ENCODE measurements at places on chromosomes 12 and 14.

DNA sequence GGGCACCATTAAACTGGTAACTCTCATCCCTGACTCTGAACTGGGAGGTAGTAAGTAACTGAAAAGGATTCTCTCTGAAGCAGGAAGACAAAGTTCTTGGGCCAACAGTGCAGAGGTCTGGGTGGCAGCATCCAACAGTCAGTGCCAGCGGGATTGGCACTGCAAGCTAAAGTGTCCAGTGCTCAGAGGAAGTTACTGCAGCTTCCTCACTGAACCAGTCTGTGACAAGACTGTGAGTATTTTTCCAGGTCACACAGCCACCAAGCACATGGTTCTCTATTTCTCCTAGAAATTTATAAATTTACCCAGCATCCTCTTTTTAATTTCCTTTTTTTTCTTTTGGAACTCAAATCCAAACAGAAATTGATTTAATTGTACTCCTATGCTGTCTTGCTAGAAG, 81.6 kb upstream of the FAR2 start:
- no peak for DNase-seq

DNA sequence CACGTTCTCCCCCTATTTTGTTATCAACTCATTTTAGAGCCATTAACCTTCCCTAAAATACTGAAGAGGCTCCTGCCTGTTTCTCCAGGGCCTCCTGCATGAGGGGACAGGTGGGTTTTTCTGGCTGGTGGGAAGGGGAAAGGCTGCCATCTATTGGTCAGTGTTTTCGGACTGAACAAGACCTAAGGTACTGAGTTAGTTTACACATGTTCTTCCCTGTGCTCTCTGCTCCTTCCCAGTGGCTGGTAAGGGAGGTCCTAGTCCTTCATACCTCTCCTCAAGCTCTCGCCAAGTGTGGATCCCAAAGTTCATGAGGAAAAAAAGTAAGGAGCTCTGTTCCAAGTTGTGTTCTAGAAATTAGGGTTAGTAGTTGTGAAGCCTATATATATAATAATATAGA, 357.5 kb downstream of the FSCB start:
- no peak for DNase-seq

DNA sequence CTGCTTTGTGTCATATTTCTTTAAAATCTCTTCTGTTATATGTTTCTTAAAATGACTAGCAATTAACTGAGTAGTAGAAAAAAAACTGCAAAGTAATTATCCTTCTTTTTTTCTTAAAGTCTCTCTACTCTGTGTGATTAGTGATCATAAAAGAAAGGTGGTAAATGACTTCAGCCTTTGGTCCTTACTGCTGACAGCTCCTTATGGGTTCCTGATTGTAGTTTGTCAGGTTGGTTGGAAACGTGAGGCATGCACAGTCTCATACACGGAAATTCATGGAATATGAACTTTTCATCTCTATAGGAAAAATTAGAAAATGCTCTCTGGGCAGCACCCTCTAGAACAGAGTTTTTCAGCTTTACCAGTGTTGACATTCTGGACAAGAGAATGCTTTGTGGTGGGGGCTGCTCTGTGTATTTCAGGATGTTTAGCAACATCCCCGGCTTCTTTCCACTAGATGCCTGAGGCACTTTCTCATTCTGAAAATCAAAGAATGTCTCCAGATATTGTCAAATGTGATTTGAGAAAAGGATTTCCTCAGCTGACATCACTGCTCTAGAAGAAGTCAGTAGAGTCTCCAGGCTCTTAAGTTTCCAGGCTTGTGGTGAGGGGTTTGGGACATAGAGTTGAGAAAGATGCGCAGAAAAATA, 121.0 kb downstream of the PIK3C2G start:
- no peak for DNase-seq

- no peak for DNase-seq
These were observed 30.9 kb downstream of the TBC1D15 start for GRCh38 chr12:71870416-71870815.

DNA sequence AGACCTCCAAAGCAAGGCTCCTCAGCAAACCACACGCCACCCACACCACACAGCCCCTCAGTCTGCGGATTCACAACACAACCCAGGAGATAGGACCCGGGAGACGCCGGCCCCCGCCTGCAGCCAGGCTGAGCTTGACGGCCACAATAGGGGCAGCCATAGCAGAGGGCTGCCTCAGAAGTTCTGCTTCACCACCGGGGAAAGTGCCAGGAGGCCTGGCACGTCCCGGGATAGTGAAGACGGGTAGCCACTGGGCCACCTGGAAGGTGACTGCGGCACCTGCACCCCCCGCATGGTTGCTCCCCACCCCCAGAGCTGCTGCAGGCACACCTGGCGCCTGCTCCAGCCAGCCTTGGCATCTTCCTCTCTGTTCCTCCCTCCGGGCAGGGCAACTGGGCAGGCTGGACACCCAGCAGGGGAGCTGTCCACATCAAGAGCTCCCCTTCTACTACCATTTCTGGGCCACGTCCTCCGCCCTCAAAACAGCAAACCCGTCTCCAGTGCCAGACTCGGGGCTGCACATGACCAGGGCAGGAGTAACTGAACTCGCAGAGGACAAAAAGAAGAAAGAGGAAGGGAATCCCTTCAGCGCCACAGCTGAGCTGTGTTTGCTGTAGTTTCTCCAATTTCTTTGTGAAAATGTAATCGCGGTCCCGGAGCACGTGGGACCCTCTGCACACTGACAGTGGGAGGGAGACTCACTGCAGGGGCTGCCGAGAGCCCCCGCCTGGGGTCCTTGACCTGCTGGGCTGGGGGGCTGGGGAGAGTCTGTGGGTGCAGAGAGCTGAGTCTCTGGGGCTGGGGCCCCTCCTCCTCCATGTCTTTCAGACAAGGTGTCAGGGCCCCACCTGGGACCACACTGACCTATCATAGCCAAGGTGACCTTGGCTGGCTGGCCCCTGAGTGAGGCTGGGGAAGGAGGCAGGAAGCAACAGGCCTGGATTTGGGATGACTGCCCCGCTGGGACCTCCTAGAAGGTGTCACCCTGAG, 74.2 kb upstream of the C14orf180 start:
- DNase-seq: no peak

DNA sequence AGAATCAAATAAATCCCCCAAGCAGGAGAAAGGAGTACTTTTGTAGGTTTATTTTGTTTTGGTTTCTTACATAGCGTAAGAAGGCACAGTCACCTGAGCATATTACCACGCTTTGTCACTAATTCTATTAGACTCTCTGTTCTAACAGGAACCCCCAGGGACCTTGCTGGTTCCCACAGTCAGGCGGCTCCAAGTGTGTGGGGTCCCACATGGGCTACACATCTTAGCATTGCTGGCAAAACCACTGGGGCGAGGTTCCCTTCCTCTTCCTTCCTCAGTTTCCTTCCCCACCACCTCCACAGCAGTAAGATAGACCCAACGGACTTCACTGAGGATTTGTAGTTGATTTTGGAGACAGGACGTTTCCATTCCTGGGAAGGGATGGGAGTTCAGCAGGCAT, 49.1 kb downstream of the TMEM132C start:
- DNase-seq: no peak

DNA sequence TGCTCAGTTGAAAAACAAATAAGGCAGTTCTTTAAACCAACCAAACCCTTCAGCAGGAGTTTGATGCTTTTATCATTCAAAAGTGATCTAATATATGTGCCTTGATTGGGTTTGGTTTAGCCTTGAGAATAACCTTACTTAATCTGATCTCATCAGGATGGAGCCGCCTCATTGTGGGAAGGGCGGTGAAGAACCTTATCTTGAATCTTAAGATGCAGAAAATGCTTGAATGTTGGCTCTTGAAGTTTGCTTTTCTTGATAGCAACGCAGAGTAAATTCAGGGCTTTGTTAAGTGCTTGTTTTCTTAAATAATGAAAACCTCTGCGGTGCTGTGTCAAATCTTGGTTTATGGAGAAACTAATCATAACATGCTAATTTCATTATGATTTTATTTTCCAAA, 138.2 kb downstream of the MON2 start:
- DNase-seq: no peak

- DNase-seq: no peak
These were observed 11.5 kb downstream of the MUCL1 start for GRCh38 chr12:54865683-54866324.

- peak; percentile 40 for DNase-seq
These were observed 34.4 kb upstream of the SYCP3 start for GRCh38 chr12:101773650-101774162.

DNA sequence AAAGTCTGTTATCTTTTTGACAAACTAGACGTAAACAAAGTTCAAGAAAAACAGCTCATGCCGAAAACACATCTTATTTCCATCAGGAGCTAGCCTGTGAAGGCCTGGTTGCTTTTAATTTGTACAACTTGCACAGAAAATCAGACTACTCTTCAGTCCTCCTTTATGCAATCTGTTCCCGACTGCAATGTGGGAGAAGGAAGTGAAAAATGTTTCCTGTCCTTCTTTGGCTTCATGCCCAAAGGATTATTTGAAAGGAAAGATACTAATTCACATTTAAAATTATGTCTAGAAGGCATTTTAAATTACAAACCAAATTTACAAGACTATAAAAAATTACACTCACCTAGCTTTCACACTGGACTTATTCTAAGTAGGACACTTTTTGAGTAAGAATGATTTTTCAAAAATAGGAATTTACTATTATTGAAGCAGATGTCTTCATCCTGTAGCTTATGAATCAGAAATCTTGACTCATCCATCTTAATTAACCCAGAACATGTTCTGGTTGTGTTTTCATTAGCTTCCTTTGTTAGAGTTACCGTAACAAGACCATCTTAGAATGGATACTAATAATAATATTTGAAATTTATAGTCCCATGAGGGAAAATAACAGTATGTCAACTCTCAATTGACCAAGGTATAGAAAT, 272.6 kb downstream of the PRKD1 start:
- no peak for DNase-seq

GRCh38 chr12:100123316-100124095, 19.2 kb downstream of the BLTP3B start:
- DNase-seq: no peak

DNA sequence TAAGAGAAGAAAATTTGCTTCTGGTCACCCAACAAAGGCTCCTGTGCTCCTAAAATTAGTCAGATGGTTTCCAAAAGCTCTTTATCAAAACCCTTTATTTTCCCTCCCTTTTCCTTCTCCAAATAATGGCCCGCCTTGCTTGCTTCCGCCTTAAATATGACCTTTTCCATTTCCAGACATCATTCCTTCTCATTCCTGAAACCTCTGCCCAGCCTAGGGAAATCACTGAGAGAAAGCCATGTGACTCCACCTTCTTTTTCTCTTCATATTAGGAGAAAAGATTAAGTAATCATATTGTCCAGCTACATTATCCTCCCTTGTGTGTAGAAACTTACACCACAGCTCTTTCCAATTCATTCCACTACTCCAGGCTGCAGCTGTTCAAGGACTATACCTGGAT, 75.7 kb upstream of the GPHB5 start:
- no peak for DNase-seq

- DNase-seq: no peak
These were observed 28.9 kb upstream of the PLEKHG3 start for GRCh38 chr14:64675312-64675711.

GRCh38 chr12:130017591-130018449, 114.0 kb upstream of the TMEM132D start:
- DNase-seq: no peak
